ENCODE measurements at places on chromosomes 1 and 21. TPM values are rescaled to one million over a fixed set of nuclear protein-coding genes. Genes with fewer than 3 reads are reported as not detected.

DNA sequence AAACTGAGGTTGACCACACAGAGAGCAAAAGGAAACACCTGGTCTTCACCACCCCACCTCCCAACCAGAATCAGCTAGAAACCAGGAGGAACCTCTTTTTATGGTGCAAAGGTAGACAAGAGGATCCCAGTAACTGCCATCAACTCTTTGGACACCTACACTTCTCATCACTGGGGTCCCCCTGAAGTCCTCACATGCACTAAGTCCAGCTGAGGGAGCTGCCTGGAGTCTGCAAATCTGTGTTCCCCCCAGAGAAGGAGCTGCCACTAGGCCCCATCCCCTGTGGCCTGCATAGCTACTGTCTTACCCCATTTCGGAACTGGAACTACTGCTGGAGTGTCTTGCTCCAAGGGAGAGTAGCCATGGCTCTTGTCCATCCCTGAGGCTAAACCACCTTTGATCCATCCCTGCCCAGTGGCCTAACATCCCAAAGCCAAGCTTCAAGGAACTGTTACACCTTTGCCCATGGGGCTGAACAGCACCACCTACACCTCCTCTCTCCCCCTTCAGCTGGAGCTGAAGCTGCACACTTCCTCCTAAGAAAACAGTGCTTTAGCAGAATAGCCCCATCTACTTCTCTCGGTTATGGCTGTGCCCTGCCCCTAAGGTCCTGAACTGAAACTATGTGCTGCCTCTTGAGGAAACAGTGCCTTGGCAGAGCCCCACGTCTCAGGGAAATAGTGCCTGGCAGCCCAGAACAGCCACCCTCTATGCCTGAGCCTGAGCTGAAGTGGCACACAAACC, 85.4 kb upstream of the CD53 start:
- H3K36me3 ChIP-seq, result no peaks in the 10 kb centered on the region
- no peaks in the 10 kb centered on the region for H3K4me1 ChIP-seq
- DNase-seq, result no peak
- no peak overlapping the region for H3K4me3 ChIP-seq

GRCh38 chr1:111515291-111516004, 12.0 kb upstream of the ADORA3 start:
- H3K36me3 ChIP-seq, result no peaks in the 10 kb centered on the region
- no peaks in the 10 kb centered on the region for H3K27me3 ChIP-seq
- no peak overlapping the region for H3K4me3 ChIP-seq
- DNase-seq, result no peak

DNA sequence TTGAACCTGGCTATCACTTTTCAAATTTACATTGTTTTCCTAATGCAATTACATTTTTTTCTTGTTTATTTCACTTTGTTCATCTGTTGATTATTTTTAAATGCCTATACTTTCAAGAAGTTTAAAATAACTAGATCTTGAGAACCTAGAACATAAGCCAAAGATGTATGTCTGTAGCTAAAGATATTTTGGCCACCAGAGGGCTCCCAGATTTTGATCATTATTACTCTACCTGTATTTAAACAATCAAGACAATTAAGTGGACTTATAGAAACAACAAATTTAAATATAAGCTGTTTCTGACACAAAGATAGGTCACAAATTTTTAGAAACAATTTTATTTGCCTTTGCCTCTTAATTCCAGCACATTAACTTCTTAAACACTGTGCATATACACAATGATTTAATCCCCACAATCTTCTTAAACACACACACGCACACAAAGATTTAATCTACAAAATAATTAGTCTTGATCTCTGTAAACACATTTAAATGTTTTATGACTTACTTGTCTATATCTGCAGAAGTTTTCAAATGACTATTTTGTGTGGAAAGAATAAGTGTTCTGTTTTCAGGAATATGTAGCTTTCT, 380.0 kb downstream of the DSCAM start:
- DNase-seq, result no peak
- no peaks in the 10 kb centered on the region for H3K36me3 ChIP-seq
- no peak overlapping the region for H3K4me3 ChIP-seq
- H3K4me1 ChIP-seq, result no peaks in the 10 kb centered on the region

DNA sequence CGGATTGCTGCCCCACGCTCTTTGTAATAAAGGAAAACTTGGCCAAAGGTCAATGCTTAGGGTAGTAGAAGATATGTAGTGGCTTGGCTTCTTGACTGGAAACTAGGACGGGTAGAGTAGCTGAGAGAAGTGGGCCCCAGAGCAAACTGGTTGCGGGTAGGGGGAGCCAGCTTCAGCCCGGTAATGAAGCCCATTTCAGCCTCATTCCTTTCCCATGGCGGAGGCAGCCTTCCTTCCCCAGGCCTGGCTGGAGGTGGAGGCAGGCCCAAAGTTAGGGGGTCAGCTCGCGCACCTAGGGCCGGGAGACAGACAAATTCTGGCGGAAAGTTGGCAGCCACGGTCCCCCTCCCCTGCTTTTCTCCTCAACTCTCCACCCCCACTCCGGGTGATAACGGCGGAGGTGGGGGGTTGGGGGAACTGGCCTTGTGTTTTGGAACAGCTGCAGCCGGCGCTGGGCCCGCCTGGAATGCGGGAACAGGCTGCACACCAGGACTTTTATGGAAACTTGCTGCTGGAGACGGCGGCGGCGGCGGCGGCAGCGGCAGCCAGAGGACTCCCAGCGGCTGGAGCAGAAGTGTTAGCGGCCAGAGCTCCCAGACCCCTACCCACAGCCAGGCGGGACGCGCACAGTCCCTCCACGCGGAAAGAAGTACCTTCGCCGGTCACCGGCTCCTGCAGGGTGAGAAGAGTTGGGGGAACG, at the start of gene NEXN:
Gene NEXN, plus strand, starts transcription at position 544 of the 700 bp plus-strand sequence. CDS start 27,483 bp downstream, outside the sequence.
- H3K27ac ChIP-seq, result peak within 1 kb of the TSS; percentile 99
- H3K4me3 ChIP-seq, result peak within 1 kb of the TSS; percentile 89
- H3K27me3 ChIP-seq, result no peaks in the 10 kb centered on the region

DNA sequence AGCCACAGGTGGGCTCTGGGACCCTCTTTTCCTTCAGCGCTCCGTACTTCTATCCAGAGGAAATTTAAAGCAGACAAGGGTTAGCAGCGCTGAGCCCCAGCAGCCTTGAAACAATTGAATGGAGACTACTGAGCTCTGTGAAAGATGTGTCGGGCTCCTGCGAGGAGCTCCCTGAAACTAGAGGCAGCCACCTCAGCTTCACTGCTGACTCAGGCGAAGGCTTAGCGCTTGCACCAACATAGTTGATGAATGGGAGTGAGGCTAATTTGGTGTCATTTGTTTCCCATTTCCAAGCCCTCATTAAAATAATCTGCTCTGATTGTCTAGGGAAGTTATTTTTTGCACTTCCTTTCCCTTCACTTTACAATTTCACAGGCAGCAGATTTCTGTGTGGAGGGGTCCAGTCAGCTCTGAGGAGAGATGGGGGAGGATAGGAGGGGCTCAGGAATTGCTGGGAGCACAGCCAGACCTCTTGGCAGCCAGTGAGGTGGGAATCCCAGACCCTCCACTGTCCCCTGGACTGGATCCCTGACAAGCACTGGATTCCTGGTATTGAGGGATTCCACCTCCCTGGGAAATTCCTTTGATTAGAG, 398.9 kb upstream of the PLXNA2 start:
- H3K4me3 ChIP-seq, result no peak overlapping the region
- H3K27me3 ChIP-seq, result peaks cover 41% of the 10 kb centered on the region
- no peaks in the 10 kb centered on the region for H3K4me1 ChIP-seq
- no peak overlapping the region for H3K27ac ChIP-seq
- DNase-seq, result no peak

GRCh38 chr1:171286032-171286705, 27.8 kb upstream of the FMO4 start:
- peaks cover 11% of the 10 kb centered on the region for H3K4me1 ChIP-seq
- no peaks in the 10 kb centered on the region for H3K36me3 ChIP-seq
- no peak overlapping the region for H3K4me3 ChIP-seq
- DNase-seq, result no peak
- H3K27me3 ChIP-seq, result peaks cover 2% of the 10 kb centered on the region
- H3K27ac ChIP-seq, result no peak overlapping the region

DNA sequence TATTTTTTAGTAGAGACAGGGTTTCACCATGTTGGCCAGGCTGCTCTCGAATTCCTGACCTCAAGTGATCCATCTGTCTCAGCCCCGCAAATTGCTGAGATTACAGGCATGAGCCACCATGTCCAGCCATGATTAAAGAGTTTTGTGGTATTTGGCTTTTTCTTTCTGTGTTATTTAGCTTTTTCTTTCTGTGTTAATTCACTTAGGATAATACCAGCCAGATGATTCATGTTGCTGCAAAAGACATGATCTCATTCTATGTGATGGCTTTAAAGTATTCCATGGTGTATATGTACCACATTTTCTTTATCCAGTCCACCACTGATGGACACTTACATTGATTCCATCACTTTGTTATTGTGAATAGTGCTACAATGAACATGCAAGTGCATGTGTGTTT, 1135.2 kb downstream of the AMY1C start:
- no peak overlapping the region for H3K4me3 ChIP-seq
- peaks cover 7% of the 10 kb centered on the region for H3K4me1 ChIP-seq
- no peaks in the 10 kb centered on the region for H3K36me3 ChIP-seq
- peak overlapping the region; percentile 63 for H3K27ac ChIP-seq
- no peaks in the 10 kb centered on the region for H3K27me3 ChIP-seq

DNA sequence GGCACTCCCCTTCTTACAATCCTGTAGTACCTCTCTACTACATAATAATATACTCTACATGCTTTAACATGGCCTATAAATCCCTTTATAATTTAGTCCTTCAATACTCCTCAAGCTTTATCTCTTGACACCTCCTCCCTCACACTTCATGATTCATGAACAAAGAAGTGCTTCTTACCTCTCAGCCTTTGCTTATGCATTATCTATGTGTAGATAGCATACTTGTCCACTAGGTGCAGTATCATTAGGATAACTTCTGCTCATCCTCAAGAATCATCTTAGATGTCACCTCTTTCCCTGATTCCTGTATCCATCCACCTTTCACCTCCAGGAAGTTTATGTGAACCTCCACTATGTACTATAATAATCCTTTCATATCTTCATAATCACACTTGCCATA, 74.4 kb downstream of the COL24A1 start:
- H3K4me1 ChIP-seq, result no peaks in the 10 kb centered on the region
- peaks cover 10% of the 10 kb centered on the region for H3K27me3 ChIP-seq
- peaks cover 3% of the 10 kb centered on the region for H3K36me3 ChIP-seq
- no peak for DNase-seq
- H3K4me3 ChIP-seq, result no peak overlapping the region
- H3K27ac ChIP-seq, result no peak overlapping the region

Gene AGT
- total RNA-seq, result 18.1 TPM

Gene KRTAP21-2
- total RNA-seq, result not detected

Gene ERICH3
- total RNA-seq, result not detected

Measured in chondrocyte (in vitro differentiated cells).